ENCODE measurements at places on chromosomes 3 and 15.

DNA sequence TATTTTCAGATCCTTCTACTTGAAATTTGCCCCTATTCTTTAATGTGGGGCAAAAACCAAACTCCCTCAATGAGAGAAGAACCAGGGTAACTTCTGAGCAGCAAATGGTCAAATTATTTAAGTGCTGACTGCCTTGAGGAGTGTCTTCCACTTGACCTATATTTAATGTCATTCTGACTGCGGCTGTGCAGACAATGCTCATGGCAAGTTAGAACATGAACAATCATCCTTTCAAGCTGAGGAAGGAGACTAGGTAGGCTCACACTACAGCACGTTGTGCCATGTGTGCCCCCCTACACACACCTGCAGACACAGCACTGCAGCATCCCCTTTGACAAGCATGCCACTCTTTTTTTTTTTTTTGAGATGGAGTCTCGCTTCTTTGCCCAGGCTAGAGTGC is 98.2 kb downstream of the OSBPL10 start:
- DNase-seq: no peak

- no peak for DNase-seq
Observed at GRCh38 chr15:38721568-38721945, 156.9 kb upstream of the RASGRP1 start.

GRCh38 chr15:65377105-65377975 is 462 bp downstream of the IGDCC3 start:
- no peak for DNase-seq

GRCh38 chr3:43217633-43218032 is 68.7 kb upstream of the SNRK start:
- DNase-seq: no peak

- DNase-seq: no peak
Observed at GRCh38 chr3:13047296-13048165, 25.7 kb downstream of the IQSEC1 start.

GRCh38 chr15:76342382-76343201 is 6.0 kb downstream of the ISL2 start:
- no peak for DNase-seq

GRCh38 chr3:197847866-197848401 is 56.9 kb downstream of the LRCH3 start:
- no peak for DNase-seq

GRCh38 chr3:177567833-177568232 is 370.6 kb upstream of the TBL1XR1 start:
- no peak for DNase-seq

- no peak for DNase-seq
Observed at GRCh38 chr3:101702726-101703125, 16.2 kb upstream of the RPL24 start.

GRCh38 chr15:74044267-74045110 is 37.9 kb downstream of the GOLGA6A start:
- DNase-seq: no peak

GRCh38 chr3:42545284-42545900 is 36.4 kb downstream of the SEC22C start:
- DNase-seq: no peak

DNA sequence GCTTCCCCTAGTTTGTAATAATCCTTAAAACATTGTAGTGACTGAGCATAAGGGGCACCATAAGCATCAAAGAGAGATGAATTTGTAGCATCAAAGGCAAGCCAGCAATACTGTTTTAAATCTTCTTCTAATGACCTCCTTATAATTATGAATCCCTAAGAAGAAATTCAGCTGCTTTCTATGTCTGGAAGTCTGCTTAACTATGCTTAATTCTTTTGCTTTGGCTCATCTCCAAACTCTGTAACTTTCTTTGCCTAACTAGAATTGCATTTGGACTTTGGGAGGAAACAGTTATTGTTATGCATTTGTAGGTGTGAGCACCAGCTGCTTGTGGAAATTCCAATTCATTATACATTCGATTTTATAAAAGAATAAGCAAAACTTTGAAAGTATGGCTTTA is 117.7 kb upstream of the SPATA16 start:
- DNase-seq: no peak

GRCh38 chr3:174466471-174467054 is 392.6 kb upstream of the NAALADL2 start:
- no peak for DNase-seq

All from left forelimb (tissue), 1 donor.